Stimulated activated naive CD4-positive, alpha-beta T cell treated with Interleukin-2 at 50 U/mL for 16 hours (primary cell): ENCODE measurements at places on chromosomes 4 and X.

- no peak for DNase-seq
Measured at GRCh38 chrX:117641913-117642656, 474.5 kb downstream of the KLHL13 start.

GRCh38 chr4:86181585-86181984 is 178.3 kb downstream of the MAPK10 start:
- no peak for DNase-seq

DNA sequence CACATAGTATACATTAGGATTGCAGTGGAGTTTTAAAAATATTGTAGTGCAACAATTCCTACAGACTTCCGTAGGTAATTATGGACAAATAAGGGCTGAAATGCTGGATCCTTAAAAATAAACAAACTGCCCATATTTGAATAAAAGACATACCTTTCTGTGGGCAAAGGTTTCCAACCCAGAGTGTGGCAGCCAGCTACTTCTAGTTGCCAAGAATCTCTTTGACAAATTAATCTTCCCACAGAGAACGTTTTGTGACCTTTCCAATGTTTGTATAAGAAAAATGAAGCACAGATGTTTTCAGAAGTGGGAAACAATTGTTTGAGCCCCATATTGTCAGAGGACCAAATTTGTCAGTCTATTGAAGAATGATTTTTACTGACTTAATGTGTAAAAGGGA is 21.1 kb downstream of the GRPR start:
- DNase-seq, result no peak

DNA sequence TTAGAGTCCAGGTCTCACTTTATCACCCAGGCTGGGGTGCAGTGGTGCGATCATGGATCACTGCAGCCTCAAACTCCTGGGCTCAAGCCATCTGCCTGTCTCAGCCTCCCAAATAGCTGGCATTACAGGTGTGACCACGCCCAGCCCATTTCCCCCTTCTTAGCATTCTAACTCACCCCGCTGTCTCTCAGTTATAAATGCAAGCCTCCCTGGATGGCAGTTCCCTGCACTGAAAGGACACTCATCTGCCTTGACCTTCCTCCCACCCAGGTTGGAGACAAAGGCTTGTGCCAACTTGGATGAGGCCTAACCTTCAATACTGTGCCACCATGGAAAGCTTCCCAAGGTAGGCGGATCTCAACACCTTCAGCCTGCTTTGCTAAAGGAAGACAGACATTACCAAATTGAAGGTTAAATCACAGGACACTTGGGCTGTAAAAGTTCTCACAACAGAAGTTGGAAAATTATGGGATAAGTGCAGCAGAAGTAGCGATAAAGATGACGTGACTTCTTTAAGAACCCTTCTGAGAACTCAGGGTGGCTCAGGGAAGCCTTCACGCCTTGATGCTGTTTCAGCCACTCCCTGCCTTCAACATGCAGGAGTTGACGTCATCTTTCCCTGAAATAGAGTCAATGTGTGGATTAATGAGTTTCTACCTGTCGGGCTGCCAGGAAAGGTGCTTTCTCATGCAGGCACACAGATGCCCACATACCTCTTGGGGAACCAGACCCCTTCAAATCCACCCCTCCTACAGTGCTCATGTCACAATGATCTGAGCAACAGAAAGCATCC is 10.6 kb upstream of the GPM6B start:
- no peak for DNase-seq

DNA sequence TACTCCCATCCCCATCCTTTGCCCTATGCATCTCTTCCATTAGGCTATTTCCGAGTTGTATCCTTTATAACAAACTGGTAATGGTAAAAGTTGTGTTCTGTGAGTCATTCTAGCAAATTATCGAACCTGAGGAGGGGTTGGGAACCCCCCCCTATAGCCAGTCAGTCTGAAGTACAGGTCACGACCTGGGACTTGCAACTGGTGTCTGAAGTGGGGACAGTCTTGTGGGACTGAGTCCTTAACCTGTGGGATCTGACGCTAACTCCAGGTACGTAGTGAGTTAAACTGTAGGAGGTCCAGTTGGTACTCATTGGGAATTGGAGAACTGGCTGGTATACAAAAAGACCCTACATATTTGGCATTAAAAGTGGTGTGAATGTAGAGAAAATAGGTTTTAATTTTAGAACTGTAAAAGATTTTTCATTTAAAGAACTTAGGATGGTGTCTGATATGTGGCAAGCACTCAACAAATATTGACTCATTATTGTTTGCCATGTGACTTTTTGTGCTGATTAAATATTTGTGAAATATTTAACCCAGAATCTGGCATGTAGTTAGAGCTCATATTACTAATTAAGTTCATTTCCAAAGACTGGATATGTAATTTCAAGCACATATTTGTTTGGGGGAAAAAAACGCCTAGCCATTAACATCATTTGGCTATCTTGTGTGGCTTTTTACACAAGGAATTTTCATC is 50.7 kb downstream of the CHST7 start:
- no peak for DNase-seq

DNA sequence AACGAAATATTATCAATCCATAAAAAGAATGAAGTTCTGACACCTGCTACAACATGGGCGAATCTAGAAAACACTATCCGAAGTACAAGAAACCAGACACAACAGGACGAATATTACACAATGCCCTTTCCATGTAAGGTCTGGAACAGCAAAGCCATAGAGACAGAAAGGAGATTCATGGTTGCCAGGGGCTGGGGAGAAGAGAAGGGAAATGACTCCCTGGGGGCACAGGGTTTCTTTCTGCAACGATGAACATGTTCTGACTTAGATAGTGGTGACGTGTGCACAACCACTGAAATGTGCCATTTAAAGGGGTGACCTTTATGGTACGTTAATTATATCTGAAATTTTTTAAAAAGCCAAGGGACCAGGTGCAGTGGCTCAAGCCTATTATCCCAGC is 28.3 kb downstream of the GPR143 start:
- DNase-seq, result no peak

DNA sequence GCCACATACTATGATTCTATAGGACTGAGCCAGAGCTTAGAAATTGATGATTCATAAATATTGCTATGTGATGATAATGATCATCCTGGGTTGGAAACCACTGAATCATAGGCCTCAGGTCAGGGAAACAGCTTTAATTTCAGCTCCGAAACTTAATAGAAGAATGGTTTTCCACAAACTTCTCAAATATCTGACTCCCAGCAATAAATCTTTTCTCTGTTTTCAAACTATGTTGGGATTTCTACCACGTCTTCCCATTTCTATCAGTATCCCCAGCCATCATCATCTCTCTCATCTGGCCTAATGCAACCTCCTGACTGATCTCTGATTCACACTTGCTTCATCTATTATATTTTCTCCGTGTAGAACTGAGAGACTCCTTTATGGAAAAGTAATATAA is 521.8 kb upstream of the AGA start:
- DNase-seq, result no peak

- DNase-seq, result no peak
Measured at GRCh38 chr4:145483514-145483913, 1.9 kb downstream of the SMAD1 start.

GRCh38 chr4:175394208-175394607 is 417.9 kb downstream of the GPM6A start:
- no peak for DNase-seq

- DNase-seq, result no peak
Measured at GRCh38 chr4:9870165-9870790, 88.8 kb downstream of the DRD5 start.

DNA sequence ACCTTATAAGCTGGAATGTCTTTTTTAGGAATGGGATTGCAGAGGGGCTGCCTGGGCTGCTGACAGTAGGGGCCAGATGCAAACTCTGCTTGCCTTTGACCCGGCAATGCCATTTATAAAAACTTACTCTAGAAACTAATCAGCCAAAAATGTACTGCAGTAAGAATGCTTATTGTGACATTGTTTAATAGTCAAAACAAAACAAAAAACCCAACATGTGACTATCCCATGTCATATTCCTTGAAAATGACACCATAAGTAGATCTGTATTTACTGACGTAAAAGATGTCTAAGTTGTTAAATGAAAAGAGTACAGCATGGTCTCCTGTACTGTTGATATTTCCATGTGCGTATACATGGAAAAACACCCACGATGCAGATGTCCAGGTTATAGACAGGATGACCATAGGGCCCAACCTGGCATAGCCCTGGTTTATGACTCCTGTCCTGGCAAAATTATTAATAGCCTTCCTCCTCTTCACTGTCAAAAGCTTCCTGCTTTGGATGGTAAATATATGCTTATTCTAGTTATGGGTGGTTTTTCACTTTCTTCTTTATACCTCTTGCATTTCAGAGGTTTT is 138.9 kb downstream of the PTTG2 start:
- no peak for DNase-seq

DNA sequence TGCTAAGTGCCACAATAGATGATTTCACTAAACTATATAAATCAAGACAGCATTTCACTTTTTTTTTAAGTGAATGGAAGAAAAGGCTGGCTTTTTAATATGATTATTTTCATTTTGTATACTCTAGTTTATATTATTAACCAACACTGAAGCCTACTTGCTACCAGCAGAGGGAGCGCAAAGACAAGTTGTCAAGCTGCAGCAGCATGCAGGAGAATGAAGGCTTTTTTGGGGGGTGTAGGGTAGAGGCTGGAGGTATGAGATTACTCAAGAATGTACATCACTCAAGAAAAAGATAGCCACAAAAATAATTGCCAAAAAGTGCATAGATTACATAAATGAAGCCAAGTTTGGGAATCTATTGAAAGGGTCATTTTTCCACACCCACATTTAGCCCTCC is 519.5 kb downstream of the FGF13 start:
- DNase-seq, result no peak

DNA sequence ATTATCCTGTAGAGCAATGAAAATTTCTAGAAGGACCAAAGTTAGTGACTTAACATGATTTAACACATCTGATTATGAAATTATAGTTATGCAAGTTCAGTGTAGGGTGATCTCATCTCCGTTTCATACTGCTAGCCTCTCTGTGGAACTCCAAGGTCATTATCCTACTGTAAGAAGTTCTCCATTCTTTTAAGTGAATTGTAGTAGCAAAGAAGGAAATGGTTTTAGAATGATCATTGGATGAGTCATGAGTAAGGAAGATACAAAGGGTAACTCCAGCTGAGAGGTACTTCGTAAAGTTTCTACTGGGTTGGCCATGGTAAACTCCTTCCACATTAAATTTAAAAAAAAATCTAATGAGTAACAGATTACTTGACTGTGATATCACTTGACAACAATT is 215.0 kb upstream of the GIMD1 start:
- no peak for DNase-seq

DNA sequence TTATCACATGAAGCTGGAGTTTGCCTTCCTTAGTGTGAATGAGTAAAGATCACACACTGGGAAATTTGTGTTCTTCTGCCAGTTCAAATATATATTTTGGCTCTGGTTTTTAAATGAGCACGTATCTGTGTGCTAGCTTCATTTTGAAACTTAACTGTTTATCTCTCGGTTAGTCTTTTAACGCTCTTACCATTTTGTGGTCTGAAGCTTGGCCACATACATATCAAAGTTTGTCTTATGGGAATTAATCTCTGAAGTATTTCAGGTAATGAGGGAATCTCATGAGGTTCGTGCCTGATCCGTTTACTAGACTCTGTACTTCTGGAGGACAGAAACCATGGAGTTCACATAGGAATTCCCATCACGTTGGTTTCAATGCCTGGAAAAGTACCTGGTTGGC is 13.8 kb downstream of the ATP10D start:
- no peak for DNase-seq

- no peak for DNase-seq
Measured at GRCh38 chr4:8321771-8322170, 52.2 kb downstream of the HTRA3 start.

DNA sequence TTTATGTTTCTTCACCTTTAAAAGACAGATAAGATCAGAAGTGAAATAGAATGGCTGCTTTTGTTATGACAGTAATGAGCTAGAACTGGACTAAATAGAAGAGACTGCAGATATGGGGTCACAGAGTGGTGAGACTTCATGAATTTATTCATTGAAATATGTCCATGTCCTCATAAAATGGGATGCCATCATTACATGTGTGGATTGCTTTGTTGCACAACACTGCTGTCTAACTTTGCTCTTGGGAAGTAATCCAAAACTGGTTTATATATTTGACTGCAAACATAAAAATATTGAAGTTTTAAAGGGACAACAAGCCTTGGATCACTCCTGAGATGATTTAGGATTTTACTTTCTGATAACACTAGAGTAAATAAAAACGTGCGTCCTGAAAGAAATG is 209.2 kb upstream of the FAT4 start:
- DNase-seq, result no peak

DNA sequence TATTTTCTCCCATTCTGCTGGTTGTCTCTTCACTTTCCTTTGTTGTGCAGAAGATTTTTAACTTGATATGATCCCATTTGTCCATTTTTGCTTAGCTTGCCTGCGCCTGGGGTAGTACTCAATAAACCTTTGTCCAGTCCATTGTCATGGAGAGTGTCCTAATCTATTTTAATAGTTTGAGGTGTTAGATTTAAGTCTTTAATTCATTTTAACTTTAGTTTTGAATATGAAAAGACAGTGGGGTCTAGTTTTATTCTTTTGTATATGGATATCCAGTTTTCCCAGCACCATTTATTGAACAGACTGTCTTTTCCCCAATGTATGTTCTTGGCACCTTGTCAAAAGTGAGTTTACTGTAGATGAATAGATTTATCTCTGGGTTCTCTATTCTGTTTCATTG is 76.0 kb upstream of the ITM2A start:
- no peak for DNase-seq

DNA sequence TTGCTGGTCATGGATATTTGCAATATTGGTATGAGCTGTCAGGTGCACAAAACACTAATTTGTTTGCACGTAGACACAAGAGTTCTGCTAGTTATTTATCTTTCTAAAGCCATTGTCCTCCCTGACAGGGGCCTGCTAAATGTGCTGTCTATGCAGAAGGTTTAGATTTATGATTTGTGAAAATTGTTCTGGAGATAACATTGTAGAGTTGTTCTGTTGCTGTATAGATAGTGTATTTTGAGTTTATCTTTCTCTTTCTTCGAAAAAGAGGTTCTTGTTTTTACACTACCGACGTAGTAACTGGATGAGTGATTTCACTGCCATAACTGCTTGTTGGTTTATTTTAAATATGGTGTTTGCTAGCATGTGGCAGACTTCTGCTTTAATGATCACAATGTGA is 28.5 kb upstream of the FGG start:
- DNase-seq, result no peak

GRCh38 chr4:42720533-42720932 is 63.6 kb upstream of the ATP8A1 start:
- DNase-seq, result no peak

- no peak for DNase-seq
Measured at GRCh38 chr4:1169691-1170096, 2.7 kb downstream of the SPON2 start.

DNA sequence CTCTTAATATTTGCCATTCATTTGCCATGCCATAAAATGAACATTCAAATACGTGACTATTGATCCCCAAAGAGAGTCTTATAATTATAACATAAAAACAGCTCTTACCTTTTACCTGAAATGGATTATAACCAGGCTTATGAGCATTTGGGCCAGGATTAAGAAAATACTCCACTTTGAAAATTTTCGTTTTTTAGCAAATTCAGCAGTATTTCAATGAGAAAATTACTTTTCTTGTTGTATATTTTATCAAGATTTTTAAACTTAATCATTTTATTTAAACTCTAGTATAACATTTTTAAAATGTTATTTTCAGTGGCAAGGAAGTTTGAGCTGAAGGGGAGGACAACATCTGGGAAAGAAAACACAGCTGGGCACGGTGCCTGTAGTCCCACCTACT is 59.0 kb upstream of the RAPGEF2 start:
- DNase-seq, result no peak
